ENCODE measurements at places on chromosomes 2 and 18.

DNA sequence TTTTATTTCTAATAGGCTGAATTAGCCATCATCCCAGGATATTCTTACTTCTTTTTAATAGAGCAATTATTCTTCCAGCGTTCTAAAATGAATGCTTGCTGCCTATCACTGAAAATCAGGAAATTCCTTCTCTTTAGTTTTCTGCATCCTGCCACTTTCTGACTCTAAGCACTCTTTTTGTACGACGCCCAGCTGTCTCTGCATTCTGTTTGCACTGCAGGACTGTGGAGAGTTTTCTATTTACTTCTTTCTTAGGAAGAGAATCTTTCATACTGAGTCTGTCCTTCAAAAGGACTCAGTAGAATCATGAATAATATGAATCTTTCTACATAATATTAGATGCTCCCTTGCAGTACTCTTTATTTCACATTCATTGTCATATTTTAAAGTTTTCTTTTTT, 360.4 kb upstream of the DSEL start:
- DNase-seq = no peak

DNA sequence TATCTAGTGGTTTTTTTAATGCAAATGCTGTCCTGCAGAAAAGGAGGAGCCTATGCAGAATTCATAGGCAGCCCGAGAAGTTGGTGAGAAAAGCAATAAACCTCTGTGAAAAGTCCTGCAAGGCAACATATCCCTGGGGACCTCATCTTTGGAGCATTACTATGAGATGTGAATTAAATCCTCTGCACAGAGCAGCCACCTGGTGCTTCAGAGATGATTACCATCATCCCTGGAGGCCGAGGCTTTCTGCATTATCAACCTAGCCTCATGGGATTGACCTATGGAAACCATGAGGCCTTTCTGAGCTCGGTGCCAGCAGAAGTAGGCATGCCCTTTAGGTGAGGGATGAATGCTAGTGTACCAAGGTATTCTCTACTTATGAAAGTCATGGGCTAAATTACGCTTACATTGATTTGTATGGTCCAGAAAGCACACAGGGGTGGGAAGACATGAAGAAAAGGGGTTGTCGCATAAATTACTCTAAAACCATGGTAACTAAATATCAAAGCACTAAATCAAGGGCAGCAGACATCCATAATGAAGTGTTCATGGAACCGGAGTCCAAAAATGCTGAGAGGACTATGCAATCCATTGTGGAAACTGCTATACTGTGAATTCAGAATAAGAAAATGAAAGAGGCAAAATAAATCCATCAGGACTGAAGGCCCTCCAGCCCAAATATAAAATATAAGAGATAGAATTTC, 623.5 kb upstream of the DDX18 start:
- no peak for DNase-seq

DNA sequence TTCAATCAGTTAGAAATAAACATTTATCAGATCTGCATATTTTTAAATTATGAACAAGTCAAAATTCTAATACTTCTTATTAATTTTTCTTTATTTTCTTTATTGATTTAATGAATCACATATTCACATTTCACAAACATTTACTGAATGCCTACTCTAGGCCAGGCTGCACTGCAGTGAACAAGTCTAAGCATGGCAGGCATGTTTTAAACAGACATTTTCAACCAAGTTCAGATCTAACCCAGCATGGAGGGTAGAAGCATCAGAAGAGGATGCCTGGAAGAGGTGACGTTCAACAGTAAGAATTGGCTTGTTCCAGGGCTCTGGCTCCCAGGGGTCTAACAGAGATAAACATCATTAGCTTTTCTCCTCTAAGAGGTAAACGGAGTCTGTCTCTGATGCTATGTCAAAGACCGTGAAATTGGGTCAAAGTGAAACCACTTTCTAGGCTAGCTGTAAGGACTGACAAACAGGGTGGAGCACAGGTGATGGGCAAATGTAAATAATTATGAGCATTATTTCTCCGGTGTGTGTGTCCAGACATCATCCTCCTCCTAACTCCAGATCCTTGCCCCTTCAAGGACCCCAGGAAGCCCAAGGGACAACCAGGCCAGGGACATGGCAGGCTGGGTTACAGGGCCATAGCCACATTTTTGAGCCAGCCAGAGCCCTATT, 50.6 kb downstream of the UNC50 start:
- DNase-seq = no peak

- DNase-seq = peak; percentile 95
These were observed 74.8 kb upstream of the COL5A2 start for GRCh38 chr2:189254268-189254883.

GRCh38 chr2:46315103-46315890, 18.1 kb downstream of the EPAS1 start:
- DNase-seq = peak; percentile 84
